Stimulated activated CD8-positive, alpha-beta memory T cell treated with anti-CD3 and anti-CD28 coated beads, Interleukin-4, amount 100 ng/mL, for 48 hours (primary cell): ENCODE measurements at places on chromosomes 5 and 9.
A peak's percentile ranks its signal among the peaks of the same experiment; 100 is the strongest.

GRCh38 chr5:95102687-95103086 lies 182.2 kb downstream of the MCTP1 start:
- DNase-seq: no peak

DNA sequence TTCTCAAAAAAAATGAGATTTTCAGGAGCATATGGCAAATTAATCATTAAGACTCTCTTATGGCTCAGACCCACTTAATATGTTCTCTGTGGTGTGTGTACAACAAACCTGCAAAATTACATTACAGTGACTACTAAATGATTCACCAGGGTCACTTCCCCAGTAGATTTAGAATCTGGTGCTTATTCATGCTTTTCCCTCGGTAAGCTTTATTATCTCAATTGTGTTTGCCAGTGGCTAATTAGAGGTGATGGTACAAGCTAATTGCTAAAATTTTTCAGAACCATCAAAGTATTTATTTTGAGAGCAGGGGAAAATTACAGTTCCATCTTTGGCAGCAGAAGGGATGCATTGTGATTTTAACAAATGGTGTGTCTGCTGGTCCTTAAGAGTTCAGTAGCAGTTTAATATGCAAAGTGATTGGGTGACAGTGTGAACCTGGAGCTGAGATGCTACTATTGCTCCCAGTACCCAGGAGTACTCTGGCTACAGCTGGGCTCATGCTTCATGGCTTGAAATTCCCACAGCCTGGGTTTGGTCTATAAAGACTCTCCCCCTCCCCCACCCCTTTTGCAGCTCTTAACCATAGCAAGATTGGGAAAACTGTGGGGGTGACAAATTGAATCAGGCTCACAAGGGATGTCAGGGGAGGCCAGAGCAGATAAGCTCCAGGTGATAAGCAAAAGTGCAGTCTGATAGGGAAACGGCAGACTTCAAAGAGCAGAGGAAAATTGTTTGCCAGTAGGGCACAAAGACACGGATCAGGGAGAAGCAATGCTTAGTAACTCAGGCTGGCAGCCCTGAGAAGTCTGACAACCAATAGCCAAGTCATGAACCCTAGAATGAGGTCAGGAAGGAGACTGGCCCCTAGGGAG lies 92.8 kb upstream of the RAD23B start:
- DNase-seq: no peak

DNA sequence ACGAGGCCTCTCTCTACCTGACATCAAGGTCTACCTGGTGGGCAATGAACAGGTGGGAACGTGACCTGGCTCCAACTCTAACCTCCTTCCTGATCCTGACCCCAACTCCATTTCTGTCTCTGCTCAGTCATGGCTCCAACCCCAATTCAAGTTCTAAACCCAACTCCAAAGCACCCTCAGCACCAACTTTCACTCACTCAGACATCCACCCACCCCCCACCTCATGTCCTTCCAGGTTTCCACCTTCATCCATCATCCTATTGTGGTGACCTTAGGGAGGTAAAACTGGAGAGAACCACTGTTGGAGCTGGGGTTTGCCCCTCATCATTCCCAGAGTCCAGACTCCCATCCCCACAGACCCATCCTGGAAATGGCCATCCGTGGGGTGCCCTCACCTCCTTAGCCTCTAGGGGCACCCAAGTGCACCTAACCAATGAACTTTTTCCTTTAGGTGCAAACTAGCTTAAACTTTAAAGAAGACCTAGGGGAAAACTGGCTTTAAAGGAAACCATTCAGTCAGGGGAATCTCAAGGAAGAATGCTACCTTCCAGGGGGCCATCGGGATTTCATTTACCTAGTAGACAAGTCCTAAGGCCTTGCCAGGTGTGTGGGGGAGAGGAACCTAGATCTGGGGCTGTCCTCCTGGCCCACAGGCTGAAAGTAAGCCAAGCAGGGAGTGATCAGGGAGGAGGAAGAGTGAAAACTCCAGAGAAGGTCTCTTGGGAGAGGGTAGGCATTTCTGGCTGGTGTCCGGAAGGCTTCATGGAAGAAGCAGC lies 11.3 kb downstream of the RGS14 start:
- DNase-seq: peak; percentile 58

DNA sequence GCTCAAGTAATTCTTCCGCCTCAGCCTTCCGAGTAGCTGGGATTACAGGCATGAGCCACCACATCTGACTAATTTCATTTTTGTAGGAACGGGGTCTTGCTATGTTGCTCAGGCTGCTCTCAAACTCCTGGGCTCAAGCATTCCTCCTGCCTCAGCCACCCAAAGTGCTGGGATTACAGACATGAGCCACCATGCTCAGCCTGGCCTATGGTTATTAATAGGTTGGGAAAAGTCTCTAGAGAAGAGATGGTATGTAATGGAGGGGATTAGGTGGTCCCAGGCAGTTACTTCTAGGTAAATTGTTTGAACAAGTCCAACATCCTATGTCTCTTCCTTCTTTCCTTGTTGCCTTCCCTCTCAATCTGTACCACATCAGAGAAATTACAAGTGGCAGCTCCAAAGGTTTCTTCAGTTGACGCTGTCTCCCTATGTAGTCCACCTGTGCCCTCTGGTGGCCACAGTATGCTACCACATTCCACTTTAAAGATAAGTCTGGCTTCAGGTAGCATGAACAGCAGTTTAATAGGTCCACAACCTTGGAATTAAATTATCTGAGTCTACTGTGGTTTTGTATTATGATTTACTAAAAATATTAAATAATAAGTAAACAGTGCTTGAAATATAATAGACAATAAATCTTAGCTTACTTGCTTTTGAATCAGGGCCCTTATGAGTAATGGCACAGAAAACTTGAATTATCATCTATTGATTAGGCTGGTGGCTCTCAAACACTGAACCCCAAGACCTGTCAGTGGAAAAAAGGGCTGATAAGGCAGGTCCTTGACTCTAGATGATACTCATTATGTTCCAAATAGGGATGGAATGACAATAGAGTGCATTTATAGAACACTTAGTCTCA lies 9.7 kb downstream of the TIGD6 start:
- DNase-seq: peak; percentile 74

GRCh38 chr5:134250949-134251348 lies 25.1 kb upstream of the PPP2CA start:
- no peak for DNase-seq

DNA sequence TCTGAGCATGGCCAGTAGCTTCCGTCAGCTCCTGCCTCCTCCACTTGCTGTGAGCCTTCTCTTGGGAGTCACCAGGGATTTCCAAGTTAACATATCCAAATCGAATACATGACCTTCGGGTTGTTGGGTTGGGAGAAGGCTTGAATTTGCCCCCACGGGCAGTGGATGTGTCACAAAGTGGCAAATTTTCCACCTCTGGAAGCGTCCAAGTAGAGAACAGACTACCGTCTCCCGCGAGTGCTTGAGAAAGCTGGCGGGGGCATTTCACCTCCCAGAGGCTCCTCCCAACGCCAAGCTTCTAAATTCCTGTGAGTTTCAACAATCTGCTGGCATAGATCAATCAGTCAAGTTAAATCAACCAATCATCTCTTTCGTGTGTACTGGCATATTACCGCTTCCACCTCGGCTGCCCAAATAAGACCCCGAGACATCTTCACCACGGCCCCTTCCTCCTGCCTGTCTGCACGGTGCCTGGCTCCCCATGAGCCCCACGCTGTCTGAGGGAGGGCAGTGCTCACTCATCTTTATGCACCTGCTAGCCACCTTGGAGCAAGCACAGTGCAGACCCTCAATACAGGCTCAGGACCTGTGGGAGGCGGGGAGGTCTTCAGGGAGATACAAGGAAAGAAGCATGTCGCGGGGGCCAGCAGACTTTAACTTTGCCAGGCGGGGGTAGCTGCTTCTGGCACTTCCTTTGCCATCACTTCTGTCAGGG lies 79.1 kb downstream of the MRPL36 start:
- DNase-seq: peak; percentile 8

- DNase-seq: no peak
These were observed 4.8 kb downstream of the ARHGEF28 start for GRCh38 chr5:73630765-73631164.

GRCh38 chr5:128220841-128221240 lies 137.3 kb downstream of the SLC12A2 start:
- DNase-seq: no peak

DNA sequence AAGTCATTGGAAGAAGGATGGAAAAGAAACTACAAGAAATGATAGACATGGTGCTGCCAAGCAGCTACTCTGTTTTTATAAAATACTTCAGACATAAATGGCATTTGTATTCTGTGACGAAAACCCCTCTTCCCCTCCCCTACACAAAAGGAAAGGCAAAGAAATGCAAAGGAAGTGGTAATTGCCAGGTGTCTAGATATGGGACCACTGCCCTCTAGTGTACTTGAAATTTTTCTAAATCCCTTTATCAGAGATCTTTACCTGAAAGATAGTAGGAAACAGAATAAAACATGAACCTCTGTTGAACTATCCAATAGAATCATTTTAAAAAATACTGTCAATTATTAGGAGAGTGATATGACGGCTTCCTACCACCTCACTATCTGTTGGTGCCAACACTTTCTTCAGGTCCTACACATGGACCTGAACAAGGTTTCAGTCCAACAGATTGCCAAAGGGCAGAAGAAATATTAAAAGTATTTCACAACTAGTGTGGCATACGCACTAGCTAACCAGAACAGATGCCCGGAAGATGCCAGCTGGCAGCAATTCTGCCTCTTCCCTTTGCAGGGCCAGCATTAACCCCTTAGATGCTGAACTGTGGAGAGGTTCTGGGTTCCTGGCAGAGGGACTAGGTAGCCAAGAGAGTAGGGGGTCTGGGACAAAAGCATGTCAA lies 104.1 kb downstream of the TSSK1B start:
- no peak for DNase-seq

DNA sequence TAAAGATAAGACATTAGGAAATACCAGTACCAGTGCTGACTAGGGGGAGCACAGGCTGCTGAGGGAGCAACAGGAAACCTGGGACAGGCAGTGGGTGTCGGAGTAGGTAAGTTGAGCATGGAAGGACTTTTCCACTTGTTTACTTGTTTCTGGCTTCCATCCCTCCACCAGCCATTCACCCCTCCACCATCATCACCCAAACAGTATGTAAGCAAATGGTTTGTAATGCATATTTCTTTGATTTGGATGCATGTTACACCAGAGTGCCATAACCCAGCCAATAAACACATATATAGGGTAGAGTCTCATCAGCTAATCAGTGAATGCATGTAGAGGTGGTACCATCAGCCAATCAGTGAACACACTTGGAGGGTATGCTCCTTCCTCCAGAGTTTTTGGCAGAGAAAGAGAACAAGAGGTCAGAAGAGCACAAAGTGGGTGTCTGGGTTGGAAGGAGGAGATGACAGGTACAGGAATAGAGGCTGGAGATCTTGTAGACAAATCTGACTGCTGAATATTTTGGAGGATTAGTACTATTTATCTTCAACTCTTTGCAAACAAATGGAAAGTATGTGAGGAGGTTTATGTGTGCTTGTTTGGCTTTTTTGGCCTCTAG lies 37.7 kb upstream of the PDE8B start:
- DNase-seq: no peak

- no peak for DNase-seq
These were observed 53.3 kb upstream of the RNU6ATAC start for GRCh38 chr9:134217431-134218210.

DNA sequence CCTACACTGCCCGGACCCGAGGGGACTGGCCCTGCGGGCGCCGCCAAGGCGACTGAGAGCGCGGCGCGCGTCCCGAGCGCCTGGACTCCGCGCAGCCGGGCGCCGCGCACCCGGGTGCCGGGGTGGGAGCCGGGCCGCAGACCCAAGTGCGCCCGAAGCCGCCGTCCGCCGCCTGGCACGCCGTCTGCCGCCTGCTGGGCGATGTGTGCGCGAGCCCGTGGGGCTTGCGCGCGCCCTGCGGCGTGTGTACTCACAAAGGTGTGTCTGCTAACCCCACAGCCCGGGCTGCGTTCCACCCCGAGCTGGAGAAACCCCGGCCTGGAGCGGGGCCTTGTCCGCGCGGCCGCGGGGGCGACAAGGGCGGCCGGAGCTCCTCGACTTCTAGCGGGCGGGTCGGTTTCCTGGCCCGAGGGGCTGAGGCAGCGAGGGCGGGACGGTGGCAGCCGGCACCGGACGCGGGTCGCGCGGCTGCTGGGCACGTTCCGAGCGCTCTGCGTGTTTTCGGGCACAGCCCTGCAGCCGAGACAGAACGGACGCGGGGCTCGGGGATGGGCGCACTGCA lies 1.1 kb upstream of the ZSWIM6 start:
- DNase-seq: peak; percentile 72

- DNase-seq: no peak
These were observed 172.6 kb downstream of the RAPGEF6 start for GRCh38 chr5:131462454-131462853.

- no peak for DNase-seq
These were observed 41.9 kb downstream of the TGFBI start for GRCh38 chr5:136070486-136071285.

DNA sequence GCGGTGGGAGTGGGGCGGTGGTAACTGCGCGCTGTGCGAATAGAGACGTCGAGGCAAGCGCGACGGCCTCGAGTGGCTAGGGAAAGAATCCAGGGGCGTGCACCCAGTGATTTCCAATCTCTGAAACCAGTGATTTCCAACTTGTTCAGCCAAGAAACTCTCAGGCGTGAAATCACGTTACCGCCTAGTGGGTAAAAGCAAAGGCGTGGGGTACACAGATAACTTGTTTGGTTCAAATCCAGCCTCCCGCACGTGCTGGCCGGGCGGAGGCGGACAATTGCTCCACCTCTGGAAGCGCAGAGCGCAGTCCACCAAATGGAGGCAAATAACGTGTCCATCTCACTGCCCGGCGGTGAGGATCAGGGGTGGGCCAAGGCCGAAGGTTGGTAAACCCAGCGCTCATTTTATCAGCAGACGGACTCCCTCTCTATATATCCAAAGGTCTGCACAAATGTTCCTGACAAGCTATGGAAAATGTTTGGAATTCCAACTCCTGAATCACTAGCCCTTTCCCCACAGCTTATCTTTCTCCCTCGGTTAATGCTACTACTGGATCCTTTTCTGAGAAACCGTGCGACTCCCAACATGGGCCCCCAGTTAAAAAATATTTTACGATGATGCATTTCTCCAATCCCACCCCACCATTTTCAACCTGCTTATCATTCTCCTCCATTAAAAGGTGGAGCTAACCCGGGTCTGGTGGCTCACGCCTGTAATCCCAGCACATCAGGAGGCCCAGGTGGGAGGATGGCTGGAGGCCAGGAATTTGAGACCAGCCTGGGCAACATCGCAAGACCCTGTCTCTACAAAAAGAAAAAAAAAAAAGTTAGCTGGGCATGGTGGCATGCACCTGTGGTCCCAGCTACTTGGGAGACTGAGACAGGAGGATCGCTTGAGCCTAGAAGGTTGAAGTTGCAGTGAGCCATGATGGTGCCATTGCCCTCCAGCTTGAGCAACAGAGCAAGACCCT lies 950 bp upstream of the FNBP1 start:
- DNase-seq: no peak

DNA sequence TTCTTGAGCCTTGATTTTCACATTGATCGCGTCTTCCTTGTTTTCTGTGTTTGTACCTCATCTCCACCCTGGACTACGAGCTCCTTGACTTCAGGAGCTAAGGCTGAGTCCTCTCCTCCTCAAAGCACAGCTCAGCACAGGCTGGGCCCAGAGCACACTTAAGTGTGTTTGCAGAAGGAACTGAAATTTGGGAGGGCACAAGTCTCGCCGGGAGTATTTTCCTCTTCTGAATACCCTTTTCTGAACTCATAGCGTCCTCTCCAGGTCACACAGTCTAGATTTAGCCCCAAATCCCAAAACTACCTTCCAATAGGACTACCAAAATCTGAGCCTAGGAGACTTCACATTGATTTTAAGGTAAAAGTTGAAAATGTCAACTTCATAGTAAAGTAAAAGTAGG lies 41.6 kb downstream of the TSTD2 start:
- DNase-seq: no peak
